ENCODE measurements at places on chromosomes 6 and 20.

DNA sequence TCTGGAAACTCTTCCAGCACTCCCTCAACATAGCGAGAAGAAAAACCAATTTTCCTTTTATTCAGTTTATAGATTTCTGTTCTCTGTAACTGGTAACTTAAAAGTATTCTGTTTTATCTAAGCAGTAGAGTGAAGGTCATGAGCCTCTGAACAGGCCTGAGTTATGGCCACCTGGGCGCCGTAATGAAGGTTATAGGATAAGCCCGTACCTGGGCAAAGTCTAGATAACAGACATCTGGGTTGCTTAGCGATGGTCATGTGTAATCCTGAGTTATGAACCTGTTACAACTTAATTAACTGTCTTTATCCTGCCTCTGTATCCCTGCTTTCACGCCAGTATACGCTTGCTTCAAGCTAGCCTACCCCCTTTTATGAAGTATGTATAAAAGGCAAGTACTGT, 13.0 kb upstream of the FAM217A start:
- DNase-seq, result no peak

DNA sequence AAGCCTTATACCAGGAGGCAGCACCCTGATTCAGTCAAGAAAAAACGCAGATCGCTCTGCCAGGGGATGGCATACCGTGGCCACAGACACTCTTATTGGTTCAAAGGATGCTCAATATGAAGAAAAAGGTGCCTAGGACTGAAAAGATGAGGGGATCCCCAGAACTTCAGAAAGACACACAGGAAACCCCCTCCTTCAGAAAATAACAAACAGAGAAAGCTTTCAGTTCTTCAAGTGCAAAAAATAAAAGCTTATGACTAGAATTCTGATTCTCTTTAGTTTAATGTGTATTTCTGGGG, 17.7 kb upstream of the MYB start:
- no peak for DNase-seq

GRCh38 chr6:1485678-1486077, 96.3 kb downstream of the FOXF2 start:
- peak; percentile 87 for DNase-seq

GRCh38 chr20:46550461-46550860, at the start of gene OCSTAMP:
TSS of gene OCSTAMP (minus strand) at chr20:46550654. CDS start at chr20:46550560, 94 bp downstream.
- no peak for DNase-seq

DNA sequence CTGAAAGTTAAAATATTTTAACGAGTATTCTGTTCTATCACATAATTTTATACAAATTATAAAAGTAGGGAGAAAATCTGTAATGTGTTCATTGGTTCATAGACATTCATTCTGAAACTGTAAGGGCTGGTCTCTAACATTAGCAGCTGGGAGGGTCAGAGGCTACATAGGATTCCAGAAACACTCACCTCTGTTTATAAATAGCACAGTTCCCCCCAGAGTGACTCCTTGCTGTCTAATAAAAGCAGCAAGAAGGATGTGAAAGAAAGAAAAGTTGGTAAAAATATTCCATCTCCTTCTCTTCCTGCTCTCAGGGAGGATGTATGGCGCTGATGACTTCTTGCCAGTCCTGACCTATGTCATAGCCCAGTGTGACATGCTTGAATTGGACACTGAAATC, 25.3 kb upstream of the NAA20 start:
- DNase-seq, result no peak

GRCh38 chr6:169997187-169997929, 245.9 kb downstream of the ERMARD start:
- DNase-seq, result no peak

- DNase-seq, result peak; percentile 13
These were observed 126.8 kb downstream of the FOXC1 start for GRCh38 chr6:1736346-1737105.

DNA sequence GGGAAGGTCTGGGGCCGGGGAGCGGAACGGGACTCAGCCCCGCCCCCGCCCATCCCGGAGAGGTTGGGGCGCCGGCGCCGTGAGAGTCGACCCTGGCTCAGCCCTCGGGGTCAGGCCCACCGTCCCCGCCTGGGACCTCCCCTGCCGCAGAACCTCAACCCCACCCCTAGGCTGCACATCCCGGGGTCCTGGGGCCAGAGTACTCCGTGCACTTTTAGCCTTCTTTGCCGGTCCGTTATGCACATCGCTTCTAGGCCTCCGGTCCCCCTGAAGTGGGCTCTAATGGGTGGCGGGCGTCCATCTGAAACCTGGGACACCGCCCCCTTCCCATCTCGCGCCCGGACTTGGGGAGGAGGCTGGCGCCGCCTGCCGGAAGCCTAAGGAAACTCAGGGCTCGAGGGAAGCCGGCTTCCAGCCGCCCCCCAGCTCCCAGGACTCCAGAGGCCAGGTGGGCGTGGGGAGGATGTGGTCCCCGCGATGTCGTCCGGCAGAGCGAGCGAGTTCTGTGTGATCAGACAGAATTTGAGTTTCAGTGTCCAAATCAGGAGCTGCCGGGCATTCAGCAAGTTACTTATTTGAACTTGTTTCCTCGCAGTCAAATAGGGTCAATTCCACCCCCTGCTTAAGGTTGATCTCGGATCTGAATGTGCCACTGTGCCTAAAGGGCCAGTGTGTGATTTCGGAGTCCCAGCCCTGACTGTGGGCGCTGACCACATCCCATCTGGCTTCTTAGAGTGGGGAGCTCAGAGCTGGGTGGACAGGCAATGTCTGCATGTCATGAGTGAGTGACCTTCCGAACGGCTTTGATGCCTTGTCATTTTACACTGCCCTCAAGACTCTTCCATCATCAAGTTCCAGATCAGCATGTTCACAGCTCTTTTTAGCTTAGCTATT, 47.6 kb downstream of the CPXM1 start:
- peak; percentile 53 for DNase-seq

DNA sequence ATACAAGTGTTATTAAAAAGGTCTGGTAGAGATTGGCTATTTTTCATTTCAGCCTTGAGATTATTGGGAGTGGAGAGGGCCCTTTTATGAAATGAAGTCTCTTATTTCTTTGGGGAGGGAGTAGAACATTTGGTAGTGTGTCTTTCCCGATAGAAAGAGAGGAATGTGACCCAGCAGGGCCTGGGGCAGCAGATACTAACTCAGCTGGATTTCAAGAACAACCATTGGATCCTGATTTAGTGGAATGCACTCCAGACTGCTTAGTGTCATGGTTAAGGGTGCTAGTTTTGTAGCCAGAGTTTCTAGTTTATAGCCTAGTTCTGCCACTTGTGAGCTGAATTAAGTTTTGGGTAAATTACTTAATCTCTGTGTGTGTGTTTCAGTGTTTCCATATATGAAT, 18.4 kb upstream of the FLRT3 start:
- no peak for DNase-seq

GRCh38 chr6:134634966-134635365, 314.9 kb downstream of the ALDH8A1 start:
- no peak for DNase-seq

GRCh38 chr6:32819729-32820128, 2.9 kb upstream of the HLA-DOB start:
- peak; percentile 85 for DNase-seq

DNA sequence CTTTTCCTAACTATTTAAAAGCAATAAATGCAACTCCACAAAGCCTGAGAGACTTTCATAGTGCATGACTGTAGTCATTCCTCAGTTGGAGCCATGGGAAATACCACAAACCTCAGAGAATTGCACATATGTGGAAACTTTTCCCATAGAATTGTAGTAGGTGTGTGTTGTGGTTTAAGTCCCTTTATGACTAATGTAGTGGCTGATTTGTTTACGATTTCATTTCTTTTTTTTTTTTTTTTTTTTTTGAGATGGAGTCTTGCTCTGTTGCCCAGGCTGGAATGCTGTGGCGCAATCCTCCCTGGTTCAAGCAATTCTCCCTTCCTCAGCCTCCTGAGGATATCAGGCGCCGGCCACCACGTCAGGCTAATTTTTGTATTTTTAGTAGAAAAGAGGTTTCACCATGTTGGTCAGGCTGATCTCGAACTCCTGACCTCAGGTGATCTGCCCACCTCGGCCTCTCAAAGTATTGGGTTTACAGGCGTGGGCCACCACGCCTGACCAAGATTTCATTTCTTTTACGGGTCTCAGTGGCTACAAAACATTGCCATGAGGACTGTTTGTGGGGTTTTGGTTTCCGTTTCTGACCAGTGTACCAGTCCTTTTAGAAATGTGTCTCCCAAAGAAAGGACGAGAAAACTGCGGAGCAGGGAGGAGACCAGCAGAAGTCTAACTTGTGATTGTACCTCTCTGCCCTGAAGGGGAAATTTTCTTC, 212.1 kb upstream of the MARCKS start:
- DNase-seq, result peak; percentile 99

All from EH (cell line).